ENCODE measurements at places on chromosomes 5 and 9.

DNA sequence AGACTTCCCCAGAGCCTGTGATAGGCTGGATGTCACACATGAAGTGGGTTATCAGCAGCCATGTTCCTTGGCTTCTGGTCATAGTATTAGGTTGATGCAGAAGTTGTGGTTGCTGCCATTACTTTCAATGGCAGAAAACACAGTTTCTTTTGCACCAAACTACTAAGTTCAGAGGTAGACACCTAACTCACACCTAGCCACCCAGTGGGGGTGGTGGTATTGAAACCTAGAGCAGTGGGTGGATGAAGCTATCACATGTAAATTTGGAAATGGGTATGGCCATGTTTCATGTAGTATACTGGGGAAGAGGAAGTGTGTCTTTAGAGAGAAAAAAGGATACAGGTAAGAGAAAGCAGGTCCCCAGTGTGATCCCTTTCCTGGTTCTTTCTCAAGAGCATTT is 347.9 kb upstream of the SEMA6A start:
- DNase-seq: no peak

- no peak for DNase-seq
These were observed 31.3 kb downstream of the CPEB4 start for GRCh38 chr5:173919443-173919842.

DNA sequence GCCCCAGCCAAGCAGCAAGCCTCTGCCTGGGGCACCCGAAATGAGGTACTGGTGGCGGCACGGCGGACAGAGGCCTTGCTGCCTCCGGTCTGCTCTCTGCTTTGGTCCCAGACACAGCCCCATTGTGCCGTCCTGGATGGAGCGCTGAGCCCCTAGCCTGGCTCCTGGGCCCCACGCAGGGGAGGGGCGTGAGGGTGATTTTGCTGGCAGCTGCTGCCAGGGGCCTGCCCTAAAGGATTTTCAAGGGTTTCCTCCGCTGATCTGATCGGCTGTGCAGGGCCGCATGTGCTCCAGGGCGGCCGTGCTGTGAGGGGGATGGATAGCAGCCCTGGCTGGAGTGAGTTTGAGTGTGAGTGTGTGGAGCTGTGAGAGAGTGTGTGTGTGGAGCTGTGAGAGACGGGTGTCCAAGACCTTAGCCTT is 1.3 kb downstream of the GPSM1 start:
- DNase-seq: no peak

- DNase-seq: no peak
These were observed 20.5 kb upstream of the RPS23 start for GRCh38 chr5:82298668-82299067.

GRCh38 chr5:163760498-163760897 is 255.1 kb downstream of the MAT2B start:
- DNase-seq: no peak

GRCh38 chr9:124282442-124283227 is 24.9 kb downstream of the NEK6 start:
- DNase-seq: no peak

- no peak for DNase-seq
These were observed 11.1 kb upstream of the AQP3 start for GRCh38 chr9:33458444-33458843.
